ENCODE measurements at places on chromosomes 6 and 20. TPM values are rescaled to one million over a fixed set of nuclear protein-coding genes. Genes with fewer than 3 reads are reported as not detected.
A peak's percentile ranks its signal among the peaks of the same experiment; 100 is the strongest.

Gene NMBR
- total RNA-seq, result not detected

Gene SFTA2
- total RNA-seq, result not detected

Gene EYS
- not detected for total RNA-seq

Gene RIPOR2
- 364 TPM for total RNA-seq

Gene FOXQ1
- not detected for total RNA-seq

Gene HDGFL1
- not detected for total RNA-seq

Gene GJA10
- not detected for total RNA-seq

Gene MCCD1
- total RNA-seq, result not detected

Gene HLA-DQA1
- 20.3 TPM for total RNA-seq

GRCh38 chr6:84771756-84772356 is 7.5 kb upstream of the TBX18 start:
- H3K4me1 ChIP-seq, result peaks cover 6% of the 10 kb centered on the region
- H3K27ac ChIP-seq, result no peak overlapping the region
- peaks cover 33% of the 10 kb centered on the region for H3K27me3 ChIP-seq
- no peak overlapping the region for H3K4me3 ChIP-seq
- no peak for DNase-seq
- no peaks in the 10 kb centered on the region for H3K36me3 ChIP-seq

GRCh38 chr6:36063318-36064060 is 35.9 kb downstream of the MAPK14 start:
- peaks cover 25% of the 10 kb centered on the region for H3K36me3 ChIP-seq
- H3K4me1 ChIP-seq, result peaks cover 7% of the 10 kb centered on the region
- no peaks in the 10 kb centered on the region for H3K27me3 ChIP-seq

GRCh38 chr6:109081516-109082187 is 13.0 kb downstream of the SESN1 start:
- H3K27me3 ChIP-seq, result no peaks in the 10 kb centered on the region
- H3K4me3 ChIP-seq, result no peak overlapping the region
- no peak overlapping the region for H3K27ac ChIP-seq
- H3K4me1 ChIP-seq, result no peaks in the 10 kb centered on the region

DNA sequence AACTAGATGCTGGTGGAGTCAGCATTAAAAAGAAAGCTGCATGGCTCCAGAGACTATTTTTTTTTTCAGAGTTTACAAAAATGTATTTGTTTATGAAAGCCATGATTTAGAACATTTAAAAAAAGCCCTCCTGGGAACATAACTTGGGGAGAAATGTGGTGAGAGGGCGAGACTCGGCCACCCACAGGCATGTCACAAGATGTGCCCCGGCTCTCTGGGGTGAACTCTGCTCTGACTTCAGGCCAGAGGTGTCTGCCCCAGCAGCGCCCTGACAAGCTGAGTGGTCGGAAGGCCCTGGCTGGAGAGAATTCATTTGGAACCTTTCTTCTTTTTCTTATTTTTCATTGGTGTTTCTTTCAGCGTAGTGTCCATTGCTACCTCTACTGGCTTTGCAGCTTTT is 21.7 kb upstream of the RFPL4B start:
- no peak overlapping the region for H3K27ac ChIP-seq
- H3K36me3 ChIP-seq, result no peaks in the 10 kb centered on the region
- no peak for DNase-seq
- peaks cover 3% of the 10 kb centered on the region for H3K27me3 ChIP-seq

DNA sequence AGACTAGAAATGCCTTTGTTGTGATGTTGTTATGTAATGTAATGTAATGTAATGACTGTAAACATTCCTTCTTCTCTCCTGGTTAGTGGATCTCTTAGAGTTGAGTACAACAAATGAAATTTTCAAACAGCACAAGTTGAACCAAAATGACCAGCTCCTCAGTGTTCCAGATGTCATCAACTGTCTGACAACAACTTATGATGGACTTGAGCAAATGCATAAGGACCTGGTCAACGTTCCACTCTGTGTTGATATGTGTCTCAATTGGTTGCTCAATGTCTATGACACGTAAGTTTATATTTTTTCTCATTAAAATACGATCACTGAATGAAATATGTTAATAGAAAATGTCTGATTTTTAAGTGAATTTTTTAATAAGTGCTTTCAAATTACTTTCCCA is 496.7 kb downstream of the UTRN start:
- no peak overlapping the region for H3K27ac ChIP-seq
- DNase-seq, result no peak
- H3K4me1 ChIP-seq, result no peaks in the 10 kb centered on the region

DNA sequence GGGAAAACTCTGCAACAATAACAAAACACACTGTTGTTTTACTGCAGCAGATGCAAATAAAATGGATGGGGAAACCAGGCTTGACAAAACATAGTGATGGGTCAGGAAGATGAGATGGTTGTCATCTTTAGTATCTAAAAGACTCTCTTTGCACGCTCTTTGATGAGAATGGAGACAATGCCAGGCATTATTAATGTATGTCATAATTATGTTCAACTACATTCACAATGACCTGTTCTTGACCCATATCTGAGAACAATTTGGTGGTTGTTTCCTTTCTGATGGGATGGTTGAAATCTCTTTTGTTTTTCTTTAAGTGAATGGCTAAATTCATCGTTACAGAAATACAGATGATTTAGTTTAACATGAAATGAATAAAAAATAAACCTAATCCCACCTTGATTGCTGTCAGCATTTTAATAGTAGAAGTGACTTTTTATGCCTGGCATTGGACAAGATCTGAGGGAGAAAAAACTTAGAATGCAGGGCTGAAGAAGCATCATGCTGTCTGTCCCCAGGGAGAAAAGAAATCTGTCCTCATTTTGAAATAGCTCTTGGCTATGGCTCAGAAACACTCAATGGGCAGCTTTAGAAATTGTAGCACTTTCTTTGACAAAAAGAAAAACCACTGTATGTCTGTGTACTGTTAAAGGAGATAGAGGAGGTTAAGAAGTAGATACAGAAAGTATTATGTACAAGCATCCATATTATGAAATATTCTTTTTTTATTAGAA is 12.4 kb upstream of the GRIK2 start:
- H3K4me3 ChIP-seq, result no peak overlapping the region
- H3K36me3 ChIP-seq, result no peaks in the 10 kb centered on the region
- H3K27ac ChIP-seq, result no peak overlapping the region
- H3K4me1 ChIP-seq, result no peaks in the 10 kb centered on the region
- no peaks in the 10 kb centered on the region for H3K27me3 ChIP-seq
- no peak for DNase-seq

- no peaks in the 10 kb centered on the region for H3K27me3 ChIP-seq
- H3K36me3 ChIP-seq, result no peaks in the 10 kb centered on the region
- peak overlapping the region; percentile 78 for H3K27ac ChIP-seq
- peaks cover 15% of the 10 kb centered on the region for H3K4me1 ChIP-seq
- no peak for DNase-seq
- H3K4me3 ChIP-seq, result peak overlapping the region; percentile 78
Measured at GRCh38 chr20:31573555-31574321, 31.4 kb upstream of the ID1 start.

DNA sequence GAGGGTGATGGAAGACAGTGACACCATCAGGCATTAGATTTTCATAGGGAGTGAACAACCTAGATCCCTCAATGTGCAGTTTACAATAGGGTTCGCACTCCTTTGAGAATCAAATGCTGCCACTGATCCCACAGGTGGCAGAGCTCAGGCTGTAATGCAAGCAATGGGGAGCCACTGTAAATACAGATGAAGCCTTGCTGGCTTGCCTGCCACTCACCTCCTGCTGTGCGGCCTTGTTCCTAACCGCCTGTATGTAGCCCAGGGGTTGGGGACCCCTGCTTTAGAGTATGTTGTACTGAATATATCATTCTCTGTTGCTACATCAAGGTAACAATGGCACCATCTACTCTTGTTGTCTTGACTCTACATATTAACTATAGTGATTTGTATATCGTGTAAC is 37.1 kb downstream of the TPD52L1 start:
- peaks cover 1% of the 10 kb centered on the region for H3K27me3 ChIP-seq
- H3K27ac ChIP-seq, result no peak overlapping the region
- DNase-seq, result no peak
- no peaks in the 10 kb centered on the region for H3K36me3 ChIP-seq

DNA sequence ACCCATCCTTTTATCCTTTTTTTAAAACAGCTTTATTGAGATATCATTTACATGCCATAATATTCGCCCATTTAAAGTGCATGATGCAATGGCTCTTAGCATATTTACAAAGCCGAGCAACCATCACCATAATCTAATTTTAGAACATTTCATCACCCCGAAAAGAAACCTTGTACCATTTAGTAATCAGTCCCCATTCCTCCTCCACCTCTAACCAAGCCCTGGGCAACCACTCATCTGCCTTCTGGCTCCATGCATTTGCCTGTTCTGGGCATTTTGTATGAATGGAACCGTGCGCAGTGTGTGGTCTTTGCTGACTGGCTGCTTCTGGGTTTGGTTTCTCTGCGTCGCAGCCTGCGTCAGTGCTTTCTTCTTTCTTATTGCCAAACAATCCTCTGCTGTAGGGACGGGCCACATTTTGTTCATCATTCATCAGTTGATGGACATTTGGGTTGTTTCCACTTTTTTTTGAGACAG is 10.2 kb upstream of the EEF1A2 start:
- DNase-seq, result no peak
- H3K4me1 ChIP-seq, result no peaks in the 10 kb centered on the region
- no peaks in the 10 kb centered on the region for H3K36me3 ChIP-seq

GRCh38 chr6:21612067-21612745 is 18.7 kb downstream of the SOX4 start:
- H3K36me3 ChIP-seq, result no peaks in the 10 kb centered on the region
- no peak overlapping the region for H3K27ac ChIP-seq
- H3K4me3 ChIP-seq, result no peak overlapping the region
- H3K27me3 ChIP-seq, result no peaks in the 10 kb centered on the region
- no peak for DNase-seq
- no peaks in the 10 kb centered on the region for H3K4me1 ChIP-seq

DNA sequence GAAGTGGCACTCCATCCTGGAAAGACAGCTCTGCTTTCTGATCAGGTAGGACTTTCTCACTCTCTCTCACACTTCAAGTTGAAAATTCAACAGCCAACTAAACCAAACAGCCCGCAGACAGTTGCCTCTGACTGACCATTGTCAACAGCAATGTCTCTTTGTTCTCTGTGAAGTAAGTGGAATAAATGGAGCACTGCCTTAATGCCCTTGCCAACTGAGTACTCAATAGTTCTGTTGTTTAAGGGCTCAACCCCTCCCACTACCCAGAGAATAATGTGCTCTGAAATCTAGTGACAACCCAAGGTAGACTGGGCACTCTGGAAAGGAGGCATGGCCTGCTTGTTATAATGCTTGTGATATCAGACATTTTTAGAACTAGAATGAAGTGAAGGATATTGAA is 16.8 kb upstream of the BCLAF1 start:
- H3K4me1 ChIP-seq, result no peaks in the 10 kb centered on the region
- no peak overlapping the region for H3K4me3 ChIP-seq
- DNase-seq, result no peak
- H3K27me3 ChIP-seq, result peaks cover 2% of the 10 kb centered on the region
- no peak overlapping the region for H3K27ac ChIP-seq
- no peaks in the 10 kb centered on the region for H3K36me3 ChIP-seq

GRCh38 chr6:90219209-90219985 is 77.2 kb downstream of the BACH2 start:
- peak overlapping the region; percentile 26 for H3K4me3 ChIP-seq
- H3K27me3 ChIP-seq, result no peaks in the 10 kb centered on the region
- DNase-seq, result no peak
- H3K36me3 ChIP-seq, result no peaks in the 10 kb centered on the region

- H3K4me1 ChIP-seq, result peaks cover 4% of the 10 kb centered on the region
- H3K36me3 ChIP-seq, result peaks cover 46% of the 10 kb centered on the region
- no peaks in the 10 kb centered on the region for H3K27me3 ChIP-seq
- no peak overlapping the region for H3K4me3 ChIP-seq
- no peak overlapping the region for H3K27ac ChIP-seq
Measured at GRCh38 chr6:7246401-7247178, 66.4 kb downstream of the SSR1 start.

DNA sequence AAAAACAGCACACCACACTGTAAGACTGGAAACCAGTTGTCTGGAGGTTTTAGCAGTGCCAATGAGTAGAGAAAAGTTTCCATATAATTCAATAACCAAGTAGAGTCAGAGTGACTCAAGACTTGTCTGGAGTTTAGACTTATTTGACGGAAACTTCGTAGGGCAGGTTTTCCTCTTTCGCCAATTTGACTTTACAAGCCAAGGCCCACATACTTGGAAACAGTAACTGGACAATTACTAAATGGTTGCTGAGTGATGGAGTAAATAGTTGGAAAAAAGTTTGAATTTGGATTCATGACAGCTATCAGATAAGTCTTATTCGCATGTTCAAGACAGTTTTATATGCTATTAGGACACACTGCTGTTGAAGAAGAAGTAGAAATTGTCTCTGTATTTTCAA is 48.1 kb upstream of the CTAGE9 start:
- H3K4me3 ChIP-seq, result no peak overlapping the region
- no peaks in the 10 kb centered on the region for H3K36me3 ChIP-seq
- no peaks in the 10 kb centered on the region for H3K4me1 ChIP-seq
- H3K27ac ChIP-seq, result no peak overlapping the region
- no peaks in the 10 kb centered on the region for H3K27me3 ChIP-seq
- DNase-seq, result no peak

DNA sequence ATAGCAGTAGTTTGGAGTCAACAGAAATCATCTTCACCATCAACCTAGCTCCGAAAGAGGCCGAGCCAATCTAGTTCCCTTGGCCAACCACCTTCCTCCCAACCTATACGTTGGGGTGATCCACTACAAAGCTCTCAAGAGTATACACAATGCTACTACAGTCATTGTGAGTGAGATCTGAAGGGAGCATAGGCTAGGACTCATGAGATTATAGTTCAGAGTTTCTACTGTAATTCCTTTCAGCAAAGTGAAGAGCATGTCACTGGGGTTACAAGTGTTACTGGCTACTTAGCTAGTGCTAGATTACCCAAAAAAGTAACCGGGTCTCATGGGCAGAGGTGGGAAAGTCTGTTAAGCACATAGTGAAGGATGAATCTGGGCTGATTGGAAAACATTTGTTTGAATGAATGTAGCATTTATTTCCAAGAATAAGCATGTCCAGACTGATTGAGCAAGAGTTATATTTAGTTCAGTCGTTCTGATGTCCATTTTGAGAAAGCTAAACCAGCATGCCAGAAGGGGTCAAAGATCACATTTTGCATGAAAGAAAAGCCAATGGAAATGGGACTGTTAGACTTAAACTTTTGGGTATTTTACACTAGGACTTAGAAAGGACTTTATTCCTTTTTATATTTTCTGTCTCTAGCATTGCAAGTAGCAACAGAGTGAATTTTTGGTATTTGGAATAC is 10.5 kb upstream of the ESR1 start:
- no peaks in the 10 kb centered on the region for H3K4me1 ChIP-seq
- no peak overlapping the region for H3K27ac ChIP-seq
- no peak overlapping the region for H3K4me3 ChIP-seq
- no peaks in the 10 kb centered on the region for H3K27me3 ChIP-seq
- no peaks in the 10 kb centered on the region for H3K36me3 ChIP-seq
- no peak for DNase-seq

GRCh38 chr6:45314146-45314545 is 14.0 kb upstream of the RUNX2 start:
- H3K27me3 ChIP-seq, result no peaks in the 10 kb centered on the region
- H3K4me3 ChIP-seq, result no peak overlapping the region
- peaks cover 17% of the 10 kb centered on the region for H3K4me1 ChIP-seq
- no peak for DNase-seq
- no peak overlapping the region for H3K27ac ChIP-seq
